Activated CD4-positive, alpha-beta T cell treated with anti-CD3 and anti-CD28 coated beads, Interleukin-2, amount 10 ng/mL, durations not matched to agents 7 days and 5 days (primary cell): ENCODE measurements at places on chromosomes 6 and 20. TPM values are rescaled to one million over a fixed set of nuclear protein-coding genes. Genes with fewer than 3 reads are reported as not detected.

LIME1 gene
- total RNA-seq = 302 TPM

STMND1 gene
- total RNA-seq = not detected

ESR1 gene
- total RNA-seq = 2.2 TPM

SMOC2 gene
- not detected for total RNA-seq

GRCh38 chr20:3502878-3503277 lies 32.1 kb downstream of the ATRN start:
- no peak for DNase-seq

- DNase-seq = no peak
Measured at GRCh38 chr20:45735988-45736387, 13.8 kb downstream of the SPINT4 start.

GRCh38 chr20:55472704-55473103 lies 532.6 kb downstream of the CBLN4 start:
- DNase-seq = no peak

DNA sequence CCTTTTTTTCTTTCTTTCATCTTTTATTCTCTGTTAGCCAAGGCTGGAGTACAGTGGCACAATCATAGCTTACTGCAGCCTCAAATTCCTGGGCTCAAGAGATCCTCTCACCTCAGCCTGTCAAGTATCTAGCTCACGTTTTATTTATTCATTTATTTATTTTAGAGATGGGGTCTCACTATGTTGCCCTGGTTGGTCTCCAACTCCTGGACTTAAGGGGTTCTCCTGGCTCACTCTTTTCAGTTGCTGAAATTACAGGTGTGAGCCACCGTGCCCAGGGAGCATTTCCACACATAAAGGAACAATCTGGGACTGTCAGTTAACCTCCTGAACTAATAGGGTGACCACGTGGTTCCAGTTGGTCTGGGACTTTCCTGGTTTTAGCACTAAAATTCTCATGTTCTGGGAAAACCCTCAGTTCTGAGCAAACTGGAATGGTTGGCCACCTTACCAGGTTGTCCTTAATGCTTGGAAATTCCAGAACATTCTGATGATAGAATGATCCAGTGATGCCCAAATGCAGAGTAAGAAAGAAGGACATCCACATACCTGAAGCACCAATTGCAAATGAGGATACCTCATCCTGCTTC lies 105.5 kb upstream of the ZNF217 start:
- no peak for DNase-seq

DNA sequence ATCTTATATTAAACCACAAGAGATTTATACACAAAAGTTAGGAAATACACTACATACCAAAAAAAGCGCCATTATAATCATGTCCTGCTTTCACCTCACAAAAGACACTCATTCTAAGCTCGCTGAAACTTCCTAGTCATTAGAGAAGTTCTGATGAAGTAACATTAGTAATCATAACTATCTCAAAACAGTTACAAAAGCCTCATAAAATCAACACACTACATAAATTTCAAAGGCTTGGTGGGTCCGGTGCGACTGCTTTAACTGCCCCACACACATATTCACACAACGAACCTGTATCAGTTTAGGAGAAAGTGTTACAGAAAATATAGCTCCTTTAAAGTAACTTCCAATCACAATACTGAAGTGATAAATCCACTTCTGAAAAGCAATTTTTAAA lies 1.9 kb downstream of the PHIP start:
- no peak for DNase-seq

DNA sequence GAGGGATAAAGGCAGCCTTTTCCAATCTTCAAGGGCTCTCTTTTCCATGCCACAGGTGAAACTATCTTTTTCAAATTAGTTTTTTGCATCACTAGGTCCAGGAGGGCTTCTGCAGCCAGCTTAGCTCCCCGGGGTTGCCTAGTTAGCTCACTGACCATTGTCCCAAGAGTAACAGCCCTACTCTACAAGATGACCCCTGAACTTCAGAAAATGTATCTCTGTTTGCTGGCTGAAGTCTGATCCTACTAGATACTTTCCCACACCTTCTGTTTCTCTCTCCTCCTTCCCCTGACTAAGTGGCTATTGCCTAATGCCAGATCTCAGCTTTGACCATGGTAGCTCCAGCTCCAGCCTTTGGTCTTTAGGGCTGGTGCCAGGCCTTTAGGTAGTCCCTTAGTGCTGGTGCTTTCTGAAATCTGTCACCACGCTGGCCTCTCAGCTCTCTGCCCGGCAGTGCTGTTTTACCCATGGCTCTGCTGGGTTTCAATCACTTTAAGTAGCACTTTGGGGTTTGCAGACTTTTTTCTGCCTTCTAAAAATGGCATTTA lies 255.1 kb downstream of the RNGTT start:
- no peak for DNase-seq

- DNase-seq = no peak
Measured at GRCh38 chr20:32007787-32008616, 2.2 kb upstream of the CCM2L start.

DNA sequence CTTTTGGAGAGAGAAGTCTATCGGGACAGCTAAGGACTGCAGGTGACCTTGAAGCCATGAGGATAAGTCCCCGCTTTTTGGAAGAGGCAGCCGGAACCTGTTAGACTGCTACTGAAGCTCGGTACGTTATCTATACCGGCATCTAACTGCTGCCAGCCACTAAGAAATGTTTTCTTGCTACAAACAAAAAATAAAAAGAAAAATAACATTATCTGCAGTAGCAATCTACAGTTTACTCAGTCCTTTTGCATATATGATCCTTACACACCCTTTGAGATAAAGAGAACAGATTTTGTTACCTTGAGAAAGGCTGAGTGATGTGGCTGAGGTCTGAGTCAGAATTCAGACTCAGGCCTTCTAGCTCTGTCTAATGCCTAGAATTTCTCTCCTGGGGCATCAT lies 314.6 kb downstream of the CDH26 start:
- no peak for DNase-seq

DNA sequence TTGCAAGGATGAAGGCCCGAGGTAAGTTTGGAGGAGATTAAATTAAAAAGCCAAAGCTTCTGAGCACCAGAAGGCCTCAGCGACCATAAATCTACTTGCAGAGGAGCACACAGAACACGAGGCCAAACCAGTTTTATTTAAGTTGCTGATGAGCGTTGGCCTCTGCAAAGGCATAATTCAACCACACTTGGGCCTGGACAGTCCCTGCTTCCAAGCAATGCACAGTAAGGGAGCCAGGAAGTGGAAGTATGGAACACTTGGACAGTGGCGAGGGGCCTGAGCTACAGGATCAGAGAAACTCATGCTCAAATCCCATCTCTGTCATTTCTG lies 92.8 kb downstream of the PTPRT start:
- no peak for DNase-seq

DNA sequence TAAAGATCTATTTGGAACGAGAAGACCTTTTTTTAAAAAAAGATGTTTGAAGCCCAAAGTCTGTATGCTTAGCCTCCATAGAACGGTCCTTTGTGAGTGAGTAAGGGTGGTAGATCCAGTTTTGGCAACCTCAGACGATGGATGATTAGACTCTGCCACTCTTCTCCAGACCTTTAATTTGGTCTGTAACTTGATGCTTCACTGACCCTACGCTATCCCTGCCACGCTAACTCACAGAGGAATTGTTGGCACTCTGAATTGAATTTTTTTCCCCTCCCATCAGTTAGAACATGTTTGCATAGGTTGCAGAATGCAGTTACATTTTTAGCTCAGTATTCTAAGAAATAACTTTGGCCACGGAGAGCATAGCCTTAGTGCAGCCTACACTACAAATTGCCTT lies 15.8 kb upstream of the DEK start:
- DNase-seq = no peak

DNA sequence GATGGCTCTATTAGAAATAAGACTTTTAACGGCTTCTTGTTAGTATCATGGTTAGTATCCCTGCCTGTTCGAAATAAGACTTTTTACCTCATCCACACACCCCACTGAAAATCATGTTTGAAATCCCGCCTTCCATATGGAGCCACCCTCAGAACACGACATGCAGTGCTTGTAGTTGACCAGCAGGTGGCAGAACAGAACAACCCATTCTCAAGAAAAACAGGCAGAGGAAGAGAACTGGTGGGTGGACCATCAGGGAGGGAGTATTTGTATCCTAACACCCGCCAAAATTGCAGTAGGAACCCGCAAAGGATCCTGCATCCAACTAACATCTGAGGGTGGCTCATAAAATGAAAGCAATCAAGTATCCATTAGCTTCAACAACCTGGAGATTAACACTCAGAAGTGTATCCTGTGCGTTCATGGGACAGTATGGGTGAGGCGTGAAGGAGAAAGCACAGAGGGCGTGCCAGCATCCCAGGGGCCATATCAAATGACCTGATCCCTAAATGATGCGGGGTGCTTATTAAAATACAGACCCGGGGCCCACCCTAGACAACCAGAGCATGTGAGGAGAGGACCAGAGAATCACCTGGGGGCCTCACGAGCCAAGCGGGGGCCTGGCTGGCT lies 89.6 kb upstream of the NHSL1 start:
- peak; percentile 66 for DNase-seq

- no peak for DNase-seq
Measured at GRCh38 chr6:130961148-130961547, 101.9 kb downstream of the EPB41L2 start.

DNA sequence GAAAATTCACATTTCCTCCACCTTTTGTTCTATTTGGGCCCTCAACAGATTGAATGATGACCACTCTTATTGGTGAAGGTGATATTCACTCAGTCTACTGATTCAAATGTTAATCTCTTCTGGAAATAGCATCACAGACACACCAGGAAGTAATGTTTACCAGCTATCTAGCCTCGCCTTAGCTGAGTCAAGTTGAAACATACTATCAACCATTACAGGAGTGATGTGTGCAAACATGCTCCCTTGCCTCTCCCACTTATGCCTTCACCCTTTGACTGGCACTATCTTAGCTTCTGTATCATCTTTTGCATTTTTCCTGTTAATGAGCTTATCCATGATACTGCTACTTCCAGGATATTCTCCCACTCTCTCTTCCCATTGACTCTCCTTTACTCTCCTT lies 191.9 kb downstream of the CENPW start:
- DNase-seq = no peak

- no peak for DNase-seq
Measured at GRCh38 chr6:158799051-158799792, 19.9 kb downstream of the EZR start.

DNA sequence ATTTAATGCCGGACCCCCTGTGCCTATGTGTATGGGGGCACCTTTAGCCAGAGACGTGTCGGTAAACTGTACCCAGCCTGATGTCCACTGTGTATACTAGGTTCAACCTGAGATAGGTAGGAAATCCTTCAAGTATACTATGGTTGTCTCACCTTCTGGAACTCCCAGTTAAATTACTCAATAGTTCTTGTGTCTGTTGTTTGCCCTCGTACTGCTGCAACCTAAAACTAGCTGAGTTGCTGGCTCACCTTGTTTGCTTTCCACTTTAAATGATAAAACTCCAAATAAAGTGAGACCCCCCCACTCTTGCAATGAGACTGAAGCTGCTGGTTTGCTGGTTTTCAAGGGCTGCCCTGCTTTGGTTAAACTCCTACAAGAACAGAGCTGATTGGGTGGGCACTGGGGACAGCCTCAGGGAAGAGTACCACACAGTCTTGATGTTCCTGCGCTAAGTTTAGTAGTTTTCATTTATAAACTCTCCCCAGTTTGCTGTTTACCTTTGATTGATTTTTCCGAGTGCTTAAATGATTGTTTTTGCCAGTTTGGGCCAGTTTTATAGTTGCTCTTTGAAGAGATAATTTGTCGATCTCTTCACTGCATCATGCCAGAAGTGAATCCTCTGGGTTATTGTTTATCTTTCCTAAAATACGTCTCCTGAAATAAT lies 1281.8 kb upstream of the MAP3K7 start:
- no peak for DNase-seq

GRCh38 chr6:75128878-75129570 lies 76.8 kb downstream of the COL12A1 start:
- no peak for DNase-seq

DNA sequence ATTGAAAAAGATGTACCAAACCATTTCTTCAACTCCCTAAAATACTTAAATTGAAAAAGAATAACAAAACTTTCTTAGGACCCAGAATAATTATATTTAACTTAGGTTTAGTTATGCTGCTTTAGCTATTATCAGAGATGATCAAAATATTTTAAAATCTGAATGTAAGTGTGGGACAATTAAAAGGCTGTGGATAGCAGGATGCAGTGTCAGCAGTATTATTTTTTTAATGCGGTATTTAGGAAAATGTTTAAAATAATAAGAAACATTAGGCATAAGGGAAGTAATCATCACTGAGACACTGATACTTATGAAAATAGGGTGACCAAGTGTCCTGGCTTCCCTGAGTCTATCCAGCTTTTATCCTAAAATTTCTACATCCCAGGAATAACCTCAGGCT lies 161.5 kb upstream of the PTCHD4 start:
- DNase-seq = no peak

- DNase-seq = no peak
Measured at GRCh38 chr6:6931071-6932025, 176.4 kb upstream of the RREB1 start.

GRCh38 chr20:1998715-1999114 lies 4.9 kb upstream of the PDYN start:
- no peak for DNase-seq

GRCh38 chr20:11168026-11168425 lies 494.2 kb upstream of the JAG1 start:
- DNase-seq = no peak

- no peak for DNase-seq
Measured at GRCh38 chr6:157595768-157596167, 214.8 kb downstream of the ZDHHC14 start.

GRCh38 chr20:57020364-57020763 lies 246.1 kb downstream of the BMP7 start:
- no peak for DNase-seq

DNA sequence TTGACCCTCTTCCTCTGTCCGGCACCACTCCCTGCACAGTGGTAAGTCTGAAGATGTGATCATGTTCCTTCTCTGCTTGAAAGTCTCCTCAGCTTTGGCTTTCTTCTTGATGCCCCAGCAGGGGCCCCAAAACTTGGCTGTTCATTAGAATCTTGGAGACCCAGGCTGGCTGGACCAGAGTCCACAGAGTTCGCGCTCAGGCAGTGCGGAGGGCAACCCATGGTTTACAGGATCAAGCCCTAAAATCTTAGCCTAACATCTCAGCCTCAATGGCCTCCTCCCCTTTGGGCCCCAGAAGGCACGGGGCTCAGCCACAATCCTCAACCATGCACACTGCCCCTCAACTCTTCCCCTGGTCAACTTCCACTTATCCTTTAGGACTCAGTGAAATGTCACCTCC lies 72.9 kb upstream of the GTSF1L start:
- DNase-seq = no peak
